ENCODE measurements at places on chromosomes 2 and 18.
A peak's percentile ranks its signal among the peaks of the same experiment; 100 is the strongest.

DNA sequence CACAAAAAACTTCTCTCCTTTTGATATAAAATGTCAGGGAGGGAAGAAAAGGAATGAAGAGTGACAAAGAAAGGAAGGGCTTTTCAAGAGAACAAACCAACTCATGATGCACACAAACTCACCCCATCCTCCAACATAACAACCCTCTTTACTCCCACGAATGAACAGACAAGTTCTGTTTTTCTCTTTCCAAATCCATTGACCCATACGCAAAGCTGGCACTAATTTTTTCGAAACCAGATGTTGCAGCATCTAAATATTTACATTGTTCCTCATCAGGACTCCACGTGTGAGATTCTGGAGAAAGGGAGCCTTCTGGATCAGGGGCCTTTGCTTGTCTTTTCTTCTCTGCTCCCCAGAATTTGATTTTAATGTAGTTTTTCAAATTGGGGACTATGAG, 143.3 kb upstream of the BCL2L11 start:
- DNase-seq: no peak

DNA sequence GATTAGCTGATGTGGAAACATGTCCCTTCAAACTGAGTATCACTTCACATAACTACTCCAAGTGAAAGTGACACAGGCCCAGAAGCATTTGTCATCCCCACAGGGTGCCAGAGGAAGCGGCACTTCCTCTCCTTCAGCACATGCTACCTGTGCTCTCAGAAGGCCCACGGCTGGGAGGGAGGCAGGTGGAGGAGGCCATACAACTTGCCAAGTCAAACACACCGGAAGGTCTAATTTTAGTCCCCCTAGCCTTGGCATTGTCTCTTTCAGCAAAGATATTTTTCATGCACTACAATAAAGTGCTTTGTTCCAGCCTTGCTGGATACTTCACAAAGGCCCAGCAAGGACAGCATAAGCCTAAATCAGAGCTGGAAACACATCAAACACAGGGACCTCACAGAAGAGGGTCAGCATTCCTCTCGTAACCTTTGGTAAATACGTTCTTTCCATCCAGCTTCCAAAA, 38.0 kb downstream of the VSNL1 start:
- no peak for DNase-seq

GRCh38 chr18:56461151-56461550, 177.2 kb downstream of the TXNL1 start:
- no peak for DNase-seq

DNA sequence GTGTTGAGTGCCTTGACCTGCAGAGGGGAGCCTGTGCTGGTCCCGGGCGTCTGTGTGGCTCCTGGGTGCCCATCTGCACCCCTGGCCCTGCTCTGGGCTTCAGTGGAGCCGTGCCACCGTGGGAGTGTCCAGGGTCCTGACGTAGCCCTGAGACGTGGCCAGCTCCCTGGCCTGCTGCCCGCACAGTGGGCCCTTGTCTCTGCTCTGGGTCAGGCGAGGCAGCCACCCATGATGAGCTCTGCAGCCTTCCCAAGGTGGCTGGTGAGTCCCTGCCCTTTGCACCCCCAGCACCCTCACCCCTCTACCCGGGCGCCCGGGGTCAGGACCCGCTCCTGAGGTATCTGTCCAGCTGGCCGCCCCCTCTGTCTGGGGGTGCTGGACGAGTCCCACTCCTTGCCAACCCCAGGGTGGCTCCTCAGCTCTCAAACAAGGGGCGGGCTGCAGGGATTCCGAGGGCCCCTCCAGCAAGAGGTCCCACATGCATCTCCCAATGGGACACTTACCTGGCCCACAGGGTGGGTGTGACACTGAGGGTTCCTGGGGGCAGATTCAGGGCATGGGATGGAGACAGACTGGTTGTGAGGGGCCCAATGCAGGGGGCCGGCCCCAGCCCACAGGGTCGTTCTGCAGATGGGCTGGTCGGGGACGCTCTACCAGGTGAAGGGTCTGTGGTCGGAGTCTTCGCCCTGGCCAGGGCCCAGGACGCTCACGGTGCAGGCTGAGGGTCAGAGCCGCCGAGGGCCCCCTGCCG, 2.4 kb downstream of the NEU4 start:
- DNase-seq: no peak

DNA sequence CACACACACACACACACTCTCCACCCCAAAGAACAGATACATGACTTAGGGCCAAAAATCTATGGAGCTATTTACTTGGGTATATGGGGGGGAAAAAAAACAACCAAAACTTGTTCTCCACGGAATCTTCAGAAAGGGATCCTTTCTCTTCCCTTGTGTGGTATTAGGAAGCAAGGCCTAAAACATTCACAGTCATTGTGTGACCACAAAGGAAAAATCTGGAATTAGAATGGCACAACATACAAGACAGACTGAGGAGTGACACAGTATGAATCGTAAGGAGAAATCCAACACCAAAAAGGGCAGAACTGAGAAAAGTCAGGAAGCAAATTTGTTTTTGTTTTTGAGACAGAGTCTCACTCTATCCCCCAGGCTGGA, 70.3 kb downstream of the ASXL2 start:
- DNase-seq: no peak

GRCh38 chr2:208384637-208385036, 22.0 kb upstream of the PTH2R start:
- DNase-seq: no peak

- DNase-seq: no peak
These were observed at the start of gene PIEZO2 for GRCh38 chr18:11149441-11150270. Gene PIEZO2, minus strand, starts transcription at chr18:11149569. Its CDS starts 981 bp downstream, at chr18:11148588.

DNA sequence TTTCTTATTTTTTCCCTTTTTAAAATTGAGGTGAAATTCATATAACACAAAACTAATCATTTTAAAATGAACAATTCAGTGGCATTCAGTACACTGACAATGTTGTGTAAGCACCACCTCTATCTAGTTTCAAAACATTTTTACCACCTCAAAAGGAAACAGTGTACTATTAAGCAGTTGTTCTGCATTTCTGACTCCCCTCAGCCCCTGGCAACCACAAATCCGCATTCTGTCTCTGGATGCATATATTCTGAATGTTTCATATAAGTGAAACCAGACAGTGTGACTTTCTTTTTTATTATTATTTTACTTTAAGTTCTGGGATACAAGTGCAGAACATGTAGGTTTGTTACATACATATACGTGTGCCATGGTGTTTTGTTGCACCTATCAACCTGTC, 19.2 kb upstream of the TANK start:
- DNase-seq: peak; percentile 27

DNA sequence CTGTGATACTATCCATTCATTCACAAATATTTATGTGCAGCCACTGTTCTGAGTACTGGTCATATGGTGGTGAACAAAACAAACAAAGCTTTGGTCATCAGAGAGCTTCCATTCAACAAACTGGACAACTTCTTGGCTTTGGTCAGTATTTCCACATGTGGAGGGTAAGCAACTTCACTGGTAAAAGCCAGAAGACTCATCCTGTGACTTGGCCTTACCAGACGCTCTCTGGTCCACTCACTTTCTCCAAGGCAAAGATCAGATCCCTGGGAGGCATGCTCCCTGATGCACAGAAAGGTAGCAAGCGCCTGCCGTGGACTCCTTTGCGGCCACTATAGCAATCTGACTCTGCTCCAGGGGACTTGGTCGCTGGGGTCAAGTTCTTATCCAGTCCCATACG, 179.5 kb downstream of the EN1 start:
- DNase-seq: no peak

DNA sequence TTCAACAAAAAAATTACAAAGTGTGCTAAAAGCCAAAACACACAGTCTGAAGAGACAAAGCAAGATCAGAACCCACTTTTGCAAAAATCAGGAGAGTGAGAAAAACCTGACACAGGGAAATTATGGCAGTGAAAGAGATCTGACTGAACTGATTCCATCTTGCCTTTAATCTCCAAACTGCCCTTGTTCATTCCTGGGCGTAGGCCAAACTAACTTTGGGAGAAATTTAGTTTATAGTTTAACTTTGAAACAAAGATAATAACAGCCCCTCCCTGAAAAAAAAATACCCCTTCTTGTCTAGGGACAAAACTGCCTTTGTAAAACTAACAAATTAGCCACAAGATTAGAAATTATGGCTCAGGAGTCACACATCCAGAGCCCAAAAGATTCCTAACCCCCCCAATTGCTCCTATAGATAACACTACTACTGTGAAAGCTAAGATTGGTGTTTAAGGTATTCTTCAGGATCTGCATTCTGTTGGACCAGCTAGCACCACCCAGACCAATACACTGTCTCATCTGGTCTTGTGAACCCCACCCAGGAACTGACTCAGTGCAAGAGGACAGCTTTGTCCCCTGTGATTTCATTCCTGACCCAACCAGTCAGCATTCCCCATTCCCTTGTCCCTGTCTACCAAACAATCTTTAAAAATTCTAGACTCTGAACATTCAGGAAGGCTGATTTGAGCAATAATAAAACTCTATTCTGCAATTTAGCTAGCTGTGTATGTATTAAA, 226.1 kb upstream of the SH3BP4 start:
- DNase-seq: no peak

GRCh38 chr2:86825693-86826381, 35.1 kb upstream of the CD8A start:
- DNase-seq: no peak

GRCh38 chr2:207995887-207996286, 29.4 kb downstream of the PLEKHM3 start:
- no peak for DNase-seq

DNA sequence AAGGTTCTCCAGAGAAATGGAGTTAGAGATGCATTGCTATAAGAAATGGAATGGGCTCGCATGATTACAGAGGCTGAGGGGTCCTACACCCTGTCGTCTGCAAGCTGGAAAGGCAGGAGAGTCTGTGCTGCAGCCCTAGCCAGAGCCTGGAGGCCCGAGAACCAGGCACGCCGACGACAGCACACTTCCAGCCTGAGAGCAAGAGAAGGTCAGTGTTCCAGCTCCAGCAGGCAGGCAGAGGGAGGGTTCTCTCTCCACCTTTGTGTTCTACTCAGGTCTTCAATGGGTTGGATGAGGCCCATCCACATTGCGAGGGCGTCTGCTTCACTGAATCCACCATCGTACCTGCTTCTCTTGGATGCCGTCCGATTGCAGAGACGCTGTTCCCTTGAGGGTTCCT, 177.6 kb upstream of the HDAC4 start:
- no peak for DNase-seq

DNA sequence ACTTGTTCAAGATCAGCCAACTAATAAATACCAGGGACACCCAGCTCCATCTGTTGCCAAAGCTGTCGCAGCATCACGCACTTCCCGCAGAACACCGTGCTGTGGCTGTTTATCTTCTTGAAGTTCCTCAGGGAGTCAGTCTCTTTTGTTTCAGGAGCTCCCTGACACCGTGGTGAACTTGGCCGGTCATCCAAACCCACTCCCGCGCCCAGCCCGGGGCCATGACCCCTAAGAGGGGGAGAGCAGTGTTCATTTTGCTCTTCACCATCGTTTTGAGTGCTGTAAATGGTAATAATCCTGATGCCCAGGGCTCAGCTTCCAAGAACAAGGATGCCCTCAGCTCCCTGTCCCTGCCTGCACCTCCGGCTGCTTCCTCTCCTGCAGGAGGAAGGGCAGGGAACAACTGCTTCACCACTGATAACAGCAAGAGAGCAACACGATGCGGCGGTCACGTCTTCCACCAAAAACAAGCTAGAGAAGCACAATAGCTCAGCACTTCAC, 131.4 kb downstream of the SEPTIN10 start:
- no peak for DNase-seq

DNA sequence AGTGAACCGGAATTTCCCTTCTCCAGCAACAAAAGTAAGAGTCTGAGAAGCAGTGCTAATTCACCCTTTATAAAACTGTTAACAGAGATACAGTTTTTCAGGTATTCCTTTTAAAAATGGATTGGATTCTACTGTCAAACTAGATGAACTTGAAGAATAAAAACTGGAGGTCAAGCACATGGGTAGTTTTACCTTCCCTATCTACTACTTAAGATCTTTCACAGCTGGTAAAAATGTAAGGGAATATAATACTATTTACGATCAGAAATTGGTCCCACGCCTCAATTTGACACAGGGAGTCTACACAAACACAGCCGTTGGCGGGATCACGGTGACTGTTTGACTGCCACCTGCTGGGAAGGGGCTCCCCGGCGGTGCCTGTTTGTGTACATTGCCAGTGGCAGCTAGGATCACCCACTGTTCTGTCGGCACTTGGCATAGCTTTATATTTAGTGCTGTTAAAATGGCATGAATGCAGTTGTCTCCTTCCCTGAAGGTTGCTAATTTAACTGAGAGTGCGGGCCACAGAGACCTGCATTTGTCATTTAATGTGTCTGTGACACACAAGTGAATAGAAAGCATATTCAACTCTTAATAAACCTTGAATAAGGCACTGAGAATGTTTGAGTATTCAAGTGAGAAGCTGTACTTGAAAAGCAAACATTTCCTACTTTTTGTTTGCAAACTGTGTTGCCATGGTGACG, 59.5 kb downstream of the ABCG8 start:
- no peak for DNase-seq

- no peak for DNase-seq
These were observed 76.6 kb downstream of the LRRC30 start for GRCh38 chr18:7307526-7307925.
